NCI-H1694 (cell line): ENCODE measurements at places on chromosomes 3 and 15.
A peak's percentile ranks its signal among the peaks of the same experiment; 100 is the strongest.

DNA sequence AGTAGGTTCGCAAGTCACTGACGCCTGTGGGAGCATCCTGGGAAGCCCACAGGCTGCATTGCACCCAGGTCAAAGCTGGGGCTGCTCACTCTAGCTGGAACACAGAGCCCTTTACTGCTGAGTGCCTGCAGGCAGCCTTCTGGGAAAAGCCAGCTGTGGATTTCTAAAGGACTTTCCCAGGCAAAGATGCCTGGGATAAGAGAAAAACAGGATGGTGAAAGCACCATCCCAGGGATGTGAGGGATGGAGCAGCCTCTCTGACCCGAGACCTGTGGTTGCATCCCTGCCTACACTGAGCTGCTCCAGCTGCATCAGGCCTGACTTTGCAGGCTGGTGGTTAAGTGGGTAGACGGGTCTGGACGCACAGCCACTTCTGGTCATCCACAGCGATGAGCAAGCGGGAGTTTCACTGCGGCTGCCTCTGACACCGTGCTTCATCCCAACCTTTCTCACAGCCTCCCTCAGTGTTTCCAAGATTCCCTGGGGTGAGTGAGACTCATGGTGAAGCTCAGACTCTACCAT, 52.5 kb upstream of the AMOTL2 start:
- DNase-seq = no peak

GRCh38 chr15:78242128-78242527, 7.8 kb upstream of the ACSBG1 start:
- DNase-seq = peak; percentile 11

GRCh38 chr3:60076331-60076730, 1026.5 kb upstream of the CFAP20DC start:
- DNase-seq = no peak

- DNase-seq = no peak
These were observed 68.0 kb upstream of the MAP4 start for GRCh38 chr3:48084170-48084569.

DNA sequence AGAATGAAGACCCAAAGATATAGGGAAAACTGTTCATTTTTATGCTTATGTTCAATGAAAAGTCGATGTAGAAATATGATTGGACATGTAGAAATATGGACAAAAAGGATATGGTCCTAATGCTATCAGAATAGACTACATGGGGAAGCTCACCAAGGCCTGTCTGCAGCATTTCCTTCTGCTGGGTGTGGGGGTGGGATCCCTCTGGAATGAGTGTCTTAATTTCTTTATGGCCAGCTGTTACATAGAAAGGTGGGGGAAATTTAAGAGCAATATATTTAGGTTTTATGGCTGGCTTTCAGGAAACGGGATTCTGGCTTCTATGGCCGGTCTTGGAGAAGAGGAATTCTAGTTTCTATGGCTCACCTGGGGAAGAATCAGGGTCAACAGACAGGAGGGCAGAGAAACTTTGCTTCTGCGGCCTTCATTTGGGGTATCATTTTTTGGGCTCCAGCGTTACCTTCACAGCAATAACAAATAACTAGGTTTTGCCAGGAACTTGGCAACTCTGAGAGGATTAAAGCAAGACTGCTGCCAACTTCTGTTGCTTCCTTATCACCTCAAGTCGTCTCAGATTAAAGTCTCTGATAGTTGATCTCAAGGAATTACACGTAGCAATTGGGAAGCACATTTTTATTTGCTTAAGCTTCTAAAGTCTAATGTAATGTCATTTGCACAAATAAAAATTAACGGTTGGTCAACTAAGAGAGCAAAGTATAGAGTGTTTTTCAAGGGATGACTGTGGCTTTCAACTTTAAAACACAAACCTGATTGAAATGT, 57.0 kb upstream of the GATM start:
- DNase-seq = no peak

DNA sequence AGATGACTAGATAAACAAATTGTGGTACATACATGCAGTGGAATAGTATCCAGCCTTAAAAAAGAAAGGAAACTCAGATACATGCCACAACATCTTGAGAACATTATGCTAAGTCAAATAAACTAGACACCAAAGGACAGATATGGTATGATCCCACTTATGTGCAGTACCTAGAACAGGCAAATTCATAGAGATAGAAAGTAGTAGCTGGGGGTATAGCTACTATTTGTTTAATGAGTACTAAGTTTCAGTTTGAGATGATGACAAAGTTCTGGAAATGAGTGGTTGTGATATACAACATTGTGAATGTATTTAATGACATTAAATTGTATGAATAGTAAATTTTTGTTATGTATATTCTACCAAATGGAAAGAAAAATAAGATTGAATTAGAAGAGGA, 477.2 kb upstream of the CFAP20DC start:
- DNase-seq = no peak

DNA sequence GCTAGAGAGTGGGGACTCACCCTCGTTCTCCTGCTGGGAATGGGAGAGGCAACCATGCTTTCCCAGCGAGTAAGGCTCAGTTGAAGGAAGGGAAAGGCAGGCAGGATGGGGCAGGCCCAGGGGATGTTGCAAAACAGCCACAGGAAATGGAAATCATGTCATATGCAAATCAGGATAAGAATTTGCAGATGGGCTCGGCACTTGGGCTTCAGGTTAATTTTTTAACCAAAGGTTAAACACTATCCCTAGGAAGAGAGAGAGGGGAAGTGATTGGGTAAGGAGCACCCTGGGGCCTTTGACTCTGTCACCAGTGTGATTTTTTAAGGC, 14.6 kb upstream of the PLA2G4E start:
- no peak for DNase-seq

- no peak for DNase-seq
These were observed 528.8 kb upstream of the NAALADL2 start for GRCh38 chr3:174330303-174330702.

- no peak for DNase-seq
These were observed 262.1 kb downstream of the XXYLT1 start for GRCh38 chr3:195008816-195009215.

- no peak for DNase-seq
These were observed 161.5 kb upstream of the PFN2 start for GRCh38 chr3:150132101-150132749.

DNA sequence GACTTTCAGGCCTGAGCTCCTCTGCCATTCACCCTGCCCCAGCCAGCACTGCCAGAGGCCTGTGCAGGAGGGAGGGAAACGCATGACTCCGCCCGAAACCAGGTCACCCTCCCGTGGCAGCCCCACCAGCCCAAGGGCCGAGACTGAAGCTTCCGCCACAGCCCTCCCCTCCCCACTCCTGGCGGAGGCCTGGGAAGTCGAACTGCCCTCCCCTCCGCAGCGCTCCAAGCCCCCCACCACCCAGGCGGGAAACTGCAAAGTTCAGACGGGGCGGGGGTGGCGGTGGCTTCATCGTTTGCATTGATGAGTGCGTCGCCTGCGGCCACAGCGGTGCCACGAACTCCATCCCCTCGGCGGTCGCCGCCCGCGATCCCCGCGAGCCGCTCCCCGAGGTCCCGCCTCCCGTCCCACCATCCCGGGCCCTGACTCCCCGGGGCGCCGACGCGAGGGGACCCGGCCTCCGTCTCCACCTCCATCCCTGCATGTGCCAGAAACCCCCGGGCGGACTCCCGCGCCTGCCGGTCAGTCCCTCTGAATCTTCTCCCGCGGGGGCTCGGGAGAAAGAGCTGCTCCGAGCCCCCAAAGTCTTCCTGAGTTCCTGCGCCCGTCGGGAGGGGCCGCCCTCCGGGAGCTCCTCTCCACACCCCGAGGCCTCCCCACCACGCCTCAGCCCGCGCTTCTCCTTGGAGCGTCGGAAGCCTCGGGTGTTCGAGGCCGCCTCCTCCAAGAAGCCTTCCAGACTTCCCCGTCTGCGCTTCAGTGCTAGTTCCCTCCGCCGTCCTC, 698 bp downstream of the MELTF start:
- no peak for DNase-seq

DNA sequence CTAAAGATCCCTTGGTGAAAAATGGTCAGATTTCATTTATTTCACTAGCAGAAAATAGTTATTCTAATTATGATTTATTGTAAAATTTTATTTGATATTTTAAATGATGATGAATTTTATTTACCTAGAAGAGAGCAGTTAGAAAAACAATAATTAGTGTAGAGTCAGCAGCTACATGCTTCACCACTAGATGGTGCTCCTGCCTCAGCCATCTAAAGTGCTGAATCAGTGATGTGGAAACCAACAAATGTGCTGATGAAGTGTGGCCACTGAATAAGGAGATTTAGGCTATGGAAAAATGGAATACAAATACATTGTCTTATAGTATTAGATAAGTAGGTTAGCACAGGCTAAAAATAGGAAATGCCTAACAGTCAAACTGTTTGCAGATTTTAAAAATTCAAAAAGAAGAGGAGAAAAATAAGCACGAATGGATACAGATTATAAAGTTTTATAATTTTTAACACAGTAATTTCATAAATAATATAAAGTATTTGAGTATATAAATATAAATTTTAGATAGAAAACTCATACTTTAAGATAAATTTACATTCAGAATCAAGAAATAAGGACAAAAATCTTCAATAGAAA, 109.8 kb downstream of the PPP2R3A start:
- DNase-seq = peak; percentile 84

- no peak for DNase-seq
These were observed 3.6 kb upstream of the XIRP1 start for GRCh38 chr3:39196034-39196433.

- DNase-seq = no peak
These were observed 519 bp downstream of the ABHD6 start for GRCh38 chr3:58237941-58238681.

DNA sequence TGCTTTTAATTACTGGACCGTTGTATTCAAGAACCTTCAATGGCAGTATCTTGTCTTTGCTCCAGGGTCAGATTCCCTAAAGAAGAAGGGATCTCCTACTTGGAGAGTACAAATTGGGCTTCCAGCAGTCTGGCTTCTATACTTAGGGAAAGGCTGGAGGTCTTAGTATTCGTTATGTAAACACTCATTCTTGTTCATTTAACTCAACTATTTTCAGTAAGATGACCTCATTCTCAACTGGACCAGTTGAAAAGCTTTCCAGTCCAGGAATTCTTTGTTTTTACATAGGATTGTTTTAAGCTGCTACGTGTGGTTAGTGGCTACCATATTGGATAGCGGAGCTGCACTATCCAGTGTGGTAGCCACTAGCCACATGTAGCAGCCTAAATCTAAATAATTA, 4.6 kb downstream of the SENP5 start:
- DNase-seq = no peak

DNA sequence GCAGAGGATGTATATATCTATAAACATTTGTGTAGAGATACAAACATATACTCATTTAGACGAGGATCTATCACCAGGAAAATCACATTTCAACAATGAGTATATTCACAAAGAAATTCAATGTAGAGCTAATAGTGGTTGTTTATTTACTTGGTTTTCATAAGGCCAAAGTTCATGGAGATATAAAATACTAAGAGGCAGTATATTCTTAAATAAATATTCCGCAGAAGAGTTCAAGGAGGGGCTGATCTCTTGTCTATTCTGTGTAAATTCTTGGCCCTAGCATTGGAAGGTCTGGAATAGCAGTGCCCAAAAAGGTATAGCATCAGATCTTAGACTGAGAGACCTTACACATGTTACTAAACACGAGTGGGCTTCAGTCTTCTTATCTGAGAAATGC, 122.1 kb downstream of the EDEM1 start:
- no peak for DNase-seq

DNA sequence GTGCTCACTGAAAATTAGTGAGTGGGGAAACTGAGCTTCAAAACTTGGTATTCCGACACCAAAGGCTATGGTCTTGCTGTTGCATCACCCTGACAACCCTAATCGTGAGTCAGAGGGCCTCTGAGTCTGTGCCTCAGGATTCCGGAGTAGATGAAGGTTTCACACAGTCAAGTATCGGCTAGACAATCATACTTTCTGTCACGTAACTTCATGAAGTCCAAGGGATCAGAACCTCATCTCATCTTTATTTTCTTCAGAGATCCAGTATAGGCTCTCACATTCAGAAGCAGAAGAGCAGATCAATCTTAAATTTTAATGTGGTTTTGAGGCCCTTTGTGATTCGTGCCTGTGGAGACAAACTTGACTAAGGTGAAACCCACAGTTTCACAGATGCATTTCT, 26.1 kb upstream of the NECTIN3 start:
- DNase-seq = no peak

DNA sequence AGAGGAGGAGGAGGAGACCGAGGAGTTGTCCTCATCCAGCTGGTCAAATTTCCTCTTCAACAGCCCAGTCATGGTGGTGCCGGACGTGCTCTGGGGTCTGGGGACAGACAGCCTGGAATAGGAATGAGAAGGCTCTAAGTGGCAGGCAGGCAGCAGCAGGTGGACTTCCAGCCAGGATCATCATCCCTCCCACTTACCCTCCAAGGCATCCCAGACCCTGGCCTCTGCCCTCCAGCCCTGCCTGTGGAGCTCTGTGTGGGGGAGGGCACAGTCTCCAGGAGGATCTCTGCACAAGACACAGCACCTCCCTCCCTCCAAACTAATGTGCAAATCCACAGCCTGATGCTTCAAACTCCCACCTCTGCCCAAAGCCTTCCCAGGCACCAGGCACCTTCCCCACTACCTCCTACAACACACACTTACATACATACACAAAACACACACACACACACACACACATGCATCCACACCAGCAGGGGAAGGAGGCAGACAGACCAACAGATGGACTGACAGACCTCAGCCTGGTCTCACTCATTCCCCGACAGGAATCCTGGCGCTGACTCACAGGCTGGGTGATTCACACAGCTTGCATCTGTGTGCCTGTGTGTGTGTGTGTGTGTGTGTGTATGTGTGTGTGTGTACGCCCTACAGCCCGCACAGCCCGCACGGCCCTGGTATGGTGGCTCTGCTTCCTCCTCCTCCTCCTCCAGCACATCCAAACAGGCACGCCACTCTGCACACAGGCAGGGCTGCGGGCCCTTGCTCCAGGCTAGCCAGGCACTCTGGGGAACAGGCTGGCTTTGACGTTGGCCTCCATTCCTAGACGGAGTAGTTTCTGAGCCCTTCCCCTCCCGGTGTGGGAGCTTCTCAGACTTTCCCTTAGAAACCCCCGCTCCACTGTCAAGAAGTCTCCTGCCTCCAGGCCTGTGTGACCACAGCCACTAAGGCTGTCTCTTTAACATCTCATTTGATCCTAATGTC, 6.5 kb downstream of the CSRNP1 start:
- peak; percentile 39 for DNase-seq

DNA sequence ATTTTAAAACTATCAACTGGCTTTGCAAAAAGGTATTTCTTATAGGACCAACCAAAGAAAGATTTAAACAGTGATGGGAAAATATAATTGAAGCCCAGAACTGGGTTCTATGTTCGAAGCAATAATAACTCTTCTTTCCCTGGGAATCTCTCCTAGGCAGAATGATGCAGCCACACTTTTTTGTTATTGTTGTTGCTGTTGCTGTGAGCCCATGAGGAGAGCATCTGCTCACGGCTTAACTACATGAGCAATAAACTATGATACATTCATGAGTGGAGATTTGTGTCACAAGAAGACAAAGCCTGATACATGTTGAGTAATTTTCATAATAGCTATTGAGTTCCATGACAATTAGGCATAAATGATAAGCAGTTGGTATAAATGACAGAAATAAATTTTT, 80.5 kb downstream of the CRTC3 start:
- DNase-seq = no peak

DNA sequence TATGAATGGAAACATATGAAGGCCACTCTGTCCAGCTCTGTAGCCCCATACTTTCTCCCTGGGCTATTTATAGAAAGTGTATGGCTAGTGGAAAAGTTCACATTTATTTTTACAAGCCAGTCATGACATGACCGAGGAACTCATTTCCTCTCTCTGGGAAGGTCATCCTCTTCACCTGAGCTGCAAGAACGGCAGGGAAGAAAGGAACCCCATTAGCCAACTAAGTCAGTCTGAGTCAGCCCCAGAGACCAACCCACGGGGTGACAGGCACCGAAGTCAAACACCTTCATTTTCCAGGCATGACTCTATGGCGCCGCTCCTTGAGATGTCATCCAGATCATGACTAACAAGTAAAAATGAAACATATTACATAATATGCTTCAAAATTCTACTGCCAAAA, 4.8 kb downstream of the PAQR9 start:
- DNase-seq = no peak
